Omental fat pad (tissue), 4 donors: ENCODE measurements at places on chromosomes 3 and 15.

- DNase-seq, result no peak
These were observed 454.6 kb upstream of the UBE2E2 start for GRCh38 chr3:22748453-22749045.

GRCh38 chr15:81069356-81069755 lies 64.7 kb upstream of the CFAP161 start:
- DNase-seq, result no peak

DNA sequence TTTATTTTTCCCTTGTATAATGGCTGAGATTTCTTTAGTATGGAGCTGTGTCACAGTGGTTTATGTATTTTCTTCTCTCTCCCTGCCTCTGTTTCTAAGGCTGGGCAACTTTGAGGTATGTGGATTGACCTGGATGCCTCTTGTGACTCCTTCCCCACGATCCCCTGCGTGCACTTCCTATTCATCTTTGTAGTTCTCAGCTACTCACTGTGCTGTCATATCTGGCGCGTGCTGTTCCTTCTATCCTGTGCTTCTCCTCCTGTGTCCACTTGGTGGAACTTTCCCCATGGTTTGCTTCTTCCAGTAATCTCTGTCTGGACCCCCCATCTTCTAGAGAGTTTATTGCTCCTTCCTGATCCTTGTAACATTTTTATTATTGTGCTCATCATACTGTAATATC lies 97.3 kb downstream of the AKAP13 start:
- DNase-seq, result no peak

DNA sequence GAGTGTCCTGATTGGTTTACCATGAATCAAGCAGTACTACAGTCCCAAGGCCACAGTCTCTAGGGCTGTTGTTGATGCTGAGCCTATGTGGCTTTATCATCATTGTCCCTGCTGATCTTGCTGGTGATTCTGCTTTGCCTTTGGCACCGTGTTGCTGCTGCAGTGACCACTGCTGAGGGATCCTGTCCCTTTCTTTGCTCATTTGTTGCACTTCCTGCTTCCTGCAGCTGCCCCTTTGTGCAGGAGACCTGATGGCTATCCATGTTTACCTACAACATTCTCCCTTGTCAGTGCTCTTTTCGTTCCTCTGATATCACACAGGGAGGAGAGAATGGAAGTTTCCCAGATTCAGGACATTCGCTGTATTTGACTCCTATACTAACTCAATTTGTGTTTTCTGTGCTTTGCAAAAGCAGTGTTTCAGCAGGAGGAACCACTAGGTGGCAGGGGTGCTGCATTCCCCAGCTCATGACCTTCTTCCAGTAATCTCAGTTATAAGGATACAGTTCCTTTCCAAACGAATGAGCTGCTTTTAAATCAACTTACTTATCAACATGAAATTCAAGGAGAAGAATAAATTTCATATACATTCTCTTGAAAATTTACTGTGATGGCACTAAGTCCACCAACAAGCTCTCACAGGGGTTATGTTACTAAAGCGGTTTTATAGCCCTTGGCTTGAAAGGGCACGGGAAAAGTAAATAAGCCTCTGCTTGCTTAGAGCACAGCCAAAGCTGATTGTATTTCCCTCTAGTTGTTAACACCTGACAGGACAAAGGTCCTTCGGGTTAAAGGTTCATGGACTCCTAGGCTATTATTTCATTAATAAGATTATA lies 9.7 kb upstream of the THUMPD3 start:
- DNase-seq, result no peak

DNA sequence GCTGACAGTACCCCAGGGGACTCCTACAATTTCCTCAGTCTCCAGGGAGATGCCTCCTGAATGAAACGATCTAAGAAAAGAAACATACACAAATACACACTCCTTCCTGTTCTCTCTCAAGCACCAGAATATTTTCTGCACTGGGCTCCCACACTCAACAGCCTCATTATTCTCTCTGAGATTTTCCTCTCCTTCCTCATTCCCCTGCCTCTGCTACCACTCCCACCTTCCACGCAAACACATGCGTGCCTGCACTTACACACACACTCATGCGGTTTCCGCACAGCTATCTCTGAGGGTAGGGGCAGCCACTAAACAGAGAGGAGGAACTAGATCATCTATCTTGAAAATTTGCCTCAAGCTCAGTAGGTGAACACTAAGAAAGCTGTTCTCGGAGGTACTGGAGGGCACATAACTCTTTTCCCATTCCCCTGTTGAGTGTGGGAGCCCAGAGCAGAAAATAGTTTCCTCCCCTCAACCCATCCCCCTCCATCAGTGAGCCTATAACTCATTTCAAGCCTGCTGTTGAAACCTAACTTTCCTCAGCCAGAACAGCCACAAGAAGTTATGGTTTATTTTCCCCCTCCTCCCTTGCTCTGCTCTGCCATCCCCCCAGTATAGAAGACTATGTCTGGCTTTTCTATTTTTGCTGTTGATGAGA lies 30.5 kb upstream of the TIPARP start:
- DNase-seq, result no peak

- no peak for DNase-seq
These were observed 120.3 kb downstream of the AKAP13 start for GRCh38 chr15:85500729-85501128.

DNA sequence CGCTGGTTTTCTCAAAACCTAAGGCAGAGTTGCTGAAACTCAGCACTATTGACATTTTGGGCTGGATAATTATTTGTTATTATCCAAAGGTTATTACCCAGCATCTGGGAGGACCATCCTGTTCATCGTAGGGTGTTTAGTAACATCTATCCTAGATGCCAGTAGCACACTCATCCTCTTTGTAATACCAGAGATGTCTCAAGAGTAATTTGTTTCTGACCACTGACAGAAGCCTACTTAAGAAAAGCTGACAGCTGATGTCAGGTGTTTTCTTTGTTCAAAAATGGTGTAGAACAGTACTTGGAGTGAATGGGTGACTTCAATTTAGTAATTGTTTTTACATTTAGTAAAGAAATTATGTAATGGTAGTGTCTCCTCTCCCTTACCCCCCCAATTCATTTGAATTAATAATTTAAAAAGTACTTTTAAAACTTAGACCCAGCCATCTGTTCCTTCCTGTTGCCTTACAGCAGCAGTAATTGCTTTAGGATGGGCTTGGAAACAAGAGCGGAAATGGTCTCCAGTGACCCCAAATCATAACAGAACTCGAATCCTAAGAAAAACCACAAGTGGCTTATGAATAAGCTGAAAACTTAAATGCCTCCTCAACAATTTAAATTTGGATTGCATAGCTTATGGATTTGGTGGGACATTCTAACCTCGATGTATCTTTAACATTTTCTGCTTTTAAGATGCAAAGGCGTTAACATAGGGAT lies 105.4 kb downstream of the PTPRG start:
- no peak for DNase-seq

GRCh38 chr3:122689587-122689986 lies 8.9 kb downstream of the PARP14 start:
- no peak for DNase-seq

- DNase-seq, result no peak
These were observed 53.3 kb upstream of the TLE3 start for GRCh38 chr15:70151003-70151402.

- no peak for DNase-seq
These were observed 1157.2 kb downstream of the ROBO1 start for GRCh38 chr3:78610462-78611125.

DNA sequence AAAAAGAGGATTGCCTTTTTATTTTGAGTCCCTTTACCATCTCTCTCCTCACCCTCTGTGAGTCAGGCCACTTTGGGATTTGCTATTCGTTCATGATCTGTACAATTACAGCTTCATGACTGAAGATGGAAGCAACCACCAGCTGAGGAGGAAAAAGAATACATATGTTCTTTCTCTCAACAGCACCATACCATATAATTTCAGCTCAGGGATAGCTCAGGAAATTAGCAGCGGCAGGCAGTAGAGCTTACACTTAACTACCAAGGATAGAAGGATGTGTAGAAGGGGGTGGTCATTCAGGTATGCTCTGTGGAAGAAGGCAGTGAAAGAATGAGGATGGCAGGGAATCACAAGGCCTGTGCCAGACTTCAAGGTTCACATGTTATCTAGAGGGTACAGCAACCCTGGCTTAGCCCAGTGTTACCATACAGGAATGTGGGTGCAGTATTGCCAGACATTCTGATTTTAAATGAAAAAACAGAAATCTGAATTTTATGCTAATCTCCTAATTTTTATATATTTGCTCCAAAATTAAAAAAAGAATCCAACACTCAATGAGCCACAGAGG lies 17.9 kb downstream of the PLS1 start:
- no peak for DNase-seq

- peak; percentile 38 for DNase-seq
These were observed 562 bp downstream of the CGGBP1 start for GRCh38 chr3:88058306-88058580.

- no peak for DNase-seq
These were observed 195.7 kb upstream of the CHRNA7 start for GRCh38 chr15:31834654-31835053.

DNA sequence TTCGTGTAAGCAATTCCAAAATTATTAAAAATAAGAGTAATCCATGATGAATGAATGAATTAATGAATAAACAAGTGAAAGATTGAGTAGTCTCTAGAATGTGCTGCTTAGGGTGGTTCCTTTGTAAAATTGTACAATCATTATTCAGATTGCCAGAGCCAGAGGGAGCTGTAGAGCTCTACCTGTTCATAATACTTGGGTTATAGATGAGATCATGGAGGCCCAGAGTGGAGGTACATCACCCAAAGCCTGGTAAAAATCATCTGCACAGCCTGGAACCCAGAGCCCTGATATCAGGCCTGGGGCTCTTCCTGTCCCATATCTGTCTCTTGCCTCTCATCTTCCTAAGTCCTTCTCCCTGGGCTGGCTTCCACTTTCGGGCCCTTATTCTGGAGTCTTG lies 297.2 kb downstream of the RPLP1 start:
- DNase-seq, result no peak

- DNase-seq, result no peak
These were observed 59.4 kb downstream of the SOX2 start for GRCh38 chr3:181771120-181771519.

GRCh38 chr15:36911322-36911944 lies 188.9 kb downstream of the MEIS2 start:
- no peak for DNase-seq

DNA sequence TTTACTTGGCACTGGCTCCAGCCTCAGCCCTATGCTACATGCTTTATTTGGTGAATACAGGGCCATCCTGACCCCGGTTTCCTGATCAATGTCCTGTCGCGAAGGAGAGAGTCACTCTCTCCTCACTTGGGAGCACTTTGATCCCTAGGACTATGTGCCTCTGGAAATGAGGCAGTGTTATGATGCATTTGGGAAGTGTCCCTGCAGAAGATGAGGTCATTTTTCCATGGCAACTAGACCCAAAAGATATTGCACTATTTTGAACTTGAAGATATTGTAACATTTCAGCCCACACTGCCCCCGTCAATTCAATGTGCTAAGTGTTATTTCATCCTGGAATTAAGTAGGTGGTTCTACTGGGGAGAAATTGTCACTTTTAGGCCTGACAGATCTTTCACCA lies 68.0 kb downstream of the LRRK1 start:
- no peak for DNase-seq

DNA sequence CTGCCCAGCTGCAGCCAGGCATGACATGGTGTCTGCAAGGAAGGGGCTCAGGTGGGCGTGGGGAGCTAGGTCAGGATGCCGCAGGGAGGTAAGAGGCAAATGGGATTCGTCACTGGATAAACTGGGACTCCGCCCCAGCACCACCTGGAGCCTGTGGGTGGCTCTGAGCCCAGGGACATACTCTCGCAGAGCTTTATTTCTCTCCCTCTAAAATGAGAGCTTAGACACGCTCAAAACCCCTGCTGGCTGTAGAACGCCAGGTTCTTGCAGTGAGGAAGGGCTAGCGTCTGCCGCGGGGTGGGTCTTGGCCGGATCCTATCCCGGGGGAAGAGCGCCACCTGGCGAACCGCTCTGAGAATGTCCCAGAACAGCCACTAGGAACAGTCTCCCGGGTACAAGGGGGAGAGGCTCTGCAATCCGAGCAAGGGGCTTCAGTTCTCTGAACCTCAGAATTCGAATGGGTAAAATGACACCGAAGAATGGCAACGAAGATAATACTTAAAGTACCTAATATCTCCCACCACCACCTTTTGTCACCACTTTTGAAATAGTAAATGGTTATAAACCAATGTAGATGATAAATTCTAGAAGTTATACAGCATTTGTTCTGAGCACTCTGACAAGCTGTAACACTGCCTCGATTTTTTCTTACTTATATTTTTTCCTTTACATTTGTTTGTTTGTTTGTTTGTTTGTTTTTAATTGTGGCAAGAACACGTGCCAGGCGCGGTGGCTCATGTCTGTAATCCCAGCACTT lies 53.2 kb upstream of the SRGAP3 start:
- DNase-seq, result peak; percentile 31

- no peak for DNase-seq
These were observed 80.4 kb upstream of the LMCD1 start for GRCh38 chr3:8421267-8421666.

GRCh38 chr15:64429448-64429847 lies 30.9 kb upstream of the ZNF609 start:
- no peak for DNase-seq

GRCh38 chr3:69161587-69162307 lies 39.4 kb upstream of the LMOD3 start:
- no peak for DNase-seq

GRCh38 chr15:75721480-75721922 lies 8.9 kb upstream of the CSPG4 start:
- no peak for DNase-seq
